Mononuclear cell (primary cell): ENCODE measurements at places on chromosomes 6 and 20. TPM values are rescaled to one million over a fixed set of nuclear protein-coding genes. Genes with fewer than 3 reads are reported as not detected.

C2 gene
- 2.5 TPM for total RNA-seq

DPPA5 gene
- total RNA-seq: not detected

GGT7 gene
- 5.1 TPM for total RNA-seq

SAMD10 gene
- 2.3 TPM for total RNA-seq

NNAT gene
- total RNA-seq: not detected

SUMO4 gene
- 16.9 TPM for total RNA-seq

HSP90AB1 gene
- 442 TPM for total RNA-seq
